ENCODE measurements at places on chromosomes 12 and 14. TPM values are rescaled to one million over a fixed set of nuclear protein-coding genes. Genes with fewer than 3 reads are reported as not detected.
A peak's percentile ranks its signal among the peaks of the same experiment; 100 is the strongest.

GRCh38 chr14:24972844-24973243, 77.1 kb downstream of the STXBP6 start:
- no peak for DNase-seq

DNA sequence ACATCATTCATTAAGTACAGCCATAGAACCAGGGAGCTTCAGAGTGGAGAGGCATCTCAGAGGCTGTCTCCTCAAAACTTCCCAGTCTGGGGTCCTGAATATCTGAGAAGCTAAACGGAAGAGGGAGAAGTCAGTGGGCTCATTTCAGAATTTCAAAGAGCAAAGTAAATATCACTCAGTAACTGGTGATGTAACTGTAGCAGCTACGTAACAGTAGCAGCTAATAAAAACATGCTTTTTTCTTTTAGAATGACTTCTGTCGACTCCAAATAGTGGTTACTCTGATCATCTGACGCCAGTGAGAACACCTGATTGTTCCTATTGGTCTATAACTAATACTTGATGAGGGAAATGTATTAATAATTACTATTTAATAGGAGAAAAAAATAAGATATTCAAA, 383.3 kb downstream of the DPF3 start:
- DNase-seq, result no peak

DNA sequence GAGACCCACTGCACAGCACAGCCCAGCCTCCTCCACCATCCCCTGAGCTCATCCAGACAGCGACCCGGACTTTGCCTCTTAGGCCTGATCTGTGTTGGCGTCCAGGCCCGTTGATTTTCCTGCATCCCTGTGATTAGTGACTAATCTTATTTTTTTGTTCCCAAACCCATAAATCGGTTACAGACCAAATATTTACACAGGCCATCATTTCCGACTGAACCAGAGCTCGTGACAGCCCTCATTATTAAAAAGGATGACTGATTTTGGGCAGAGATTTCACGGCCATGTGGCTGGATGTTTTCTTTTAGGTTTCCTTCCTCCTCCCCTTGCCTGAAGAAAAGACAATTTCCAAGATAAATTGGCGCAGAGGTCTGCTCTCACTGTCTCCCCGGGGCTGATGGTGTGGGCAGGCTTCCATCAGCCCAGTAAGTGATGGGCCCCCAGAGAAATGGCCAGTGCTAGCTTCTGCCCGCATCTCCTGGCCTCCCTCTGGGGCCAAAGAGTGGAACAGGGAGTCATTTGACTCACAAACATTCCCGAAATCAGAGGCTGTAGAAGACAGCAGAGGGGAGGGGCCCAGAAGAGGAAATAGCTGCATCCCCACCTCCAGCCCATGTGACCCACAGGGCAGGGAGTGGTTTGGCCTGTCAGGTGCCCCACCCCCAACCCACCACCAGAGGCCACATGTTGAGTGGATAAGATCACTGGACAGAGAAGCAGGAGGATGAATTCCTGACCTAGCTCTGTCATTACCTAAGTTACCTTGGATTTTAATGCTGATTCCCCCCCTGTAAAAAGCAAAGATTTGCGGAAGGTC, 283.5 kb downstream of the KSR2 start:
- peak; percentile 92 for DNase-seq

- DNase-seq, result no peak
Observed at GRCh38 chr12:80415466-80415865, 28.6 kb upstream of the PTPRQ start.

DNA sequence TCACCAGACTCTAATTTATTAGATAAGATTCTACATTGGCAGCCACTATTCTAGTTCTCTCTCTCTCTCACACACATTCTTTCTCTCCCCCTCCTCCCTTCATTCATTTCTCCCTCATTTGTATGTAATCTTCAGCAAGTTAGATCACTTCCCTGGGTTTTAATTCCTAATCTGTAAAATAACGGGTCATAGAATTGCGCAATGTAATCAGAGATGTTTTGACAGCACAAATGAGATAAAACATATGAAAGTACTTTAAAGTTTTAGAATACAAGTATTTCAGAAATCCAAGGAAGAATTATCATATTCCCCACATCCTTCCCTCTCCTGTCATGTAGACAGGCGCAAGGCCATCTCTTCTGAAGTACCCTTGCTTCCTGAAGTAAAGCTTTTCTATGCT, 21.7 kb downstream of the STYK1 start:
- no peak for DNase-seq

GRCh38 chr12:57744194-57744776, 554 bp upstream of the TSPAN31 start:
- DNase-seq, result no peak

DNA sequence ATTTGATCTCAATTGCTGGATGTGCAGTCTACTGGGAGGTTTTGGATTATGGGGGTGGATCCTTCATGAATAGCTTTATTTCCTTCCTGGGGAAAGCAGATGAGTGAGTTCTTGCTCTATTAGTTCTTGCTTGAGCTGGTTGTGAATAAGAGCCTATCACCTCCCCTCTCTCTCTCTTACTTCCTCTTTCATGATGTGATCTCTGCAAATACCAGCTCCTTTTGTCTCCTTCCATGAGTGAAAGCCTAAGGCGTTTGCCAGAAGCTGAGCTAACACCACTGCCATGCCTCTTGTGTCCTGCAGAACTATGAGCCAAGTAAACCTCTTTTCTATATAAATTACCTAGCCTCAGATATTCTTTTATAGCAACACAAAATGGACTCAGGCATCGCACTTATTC, 302.7 kb downstream of the CCER1 start:
- DNase-seq, result no peak

DNA sequence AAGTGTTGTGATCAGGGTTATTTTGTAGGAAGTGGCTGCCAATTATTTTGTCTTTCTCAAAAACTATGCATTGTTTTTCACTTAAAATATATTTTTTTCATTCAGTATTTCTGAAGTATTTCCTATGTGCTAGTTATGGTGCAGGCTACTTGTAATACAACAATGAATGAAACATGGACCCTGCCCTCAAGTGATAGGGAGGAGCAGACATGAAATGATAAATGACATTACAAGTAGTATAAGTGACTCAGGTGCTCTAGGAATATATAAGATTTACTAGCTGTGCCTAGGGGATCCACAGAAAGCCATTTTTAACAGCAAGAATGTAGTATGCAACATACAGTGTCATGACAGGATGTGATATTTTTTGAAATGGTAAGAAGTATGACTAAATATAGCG, 65.3 kb downstream of the TTLL5 start:
- DNase-seq, result no peak

DNA sequence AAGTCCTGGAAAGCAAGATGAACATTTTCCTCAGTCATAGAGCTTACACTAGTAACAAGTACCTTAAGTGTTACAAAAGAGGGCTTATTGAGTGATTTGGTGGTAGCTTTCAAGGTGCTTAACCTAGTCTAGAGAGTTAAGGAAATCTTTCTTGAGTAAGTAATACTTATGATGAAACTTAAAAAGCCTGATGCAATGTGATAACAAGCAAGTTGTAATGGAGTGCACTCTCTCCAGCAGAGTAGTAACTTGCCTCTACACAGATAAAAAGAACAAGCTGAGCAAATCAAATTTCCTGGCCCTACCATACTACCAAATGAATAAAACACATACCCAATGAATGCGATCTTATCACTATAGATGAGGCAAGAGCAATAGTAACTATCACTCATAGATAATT, 639.9 kb upstream of the FBXO33 start:
- no peak for DNase-seq

DNA sequence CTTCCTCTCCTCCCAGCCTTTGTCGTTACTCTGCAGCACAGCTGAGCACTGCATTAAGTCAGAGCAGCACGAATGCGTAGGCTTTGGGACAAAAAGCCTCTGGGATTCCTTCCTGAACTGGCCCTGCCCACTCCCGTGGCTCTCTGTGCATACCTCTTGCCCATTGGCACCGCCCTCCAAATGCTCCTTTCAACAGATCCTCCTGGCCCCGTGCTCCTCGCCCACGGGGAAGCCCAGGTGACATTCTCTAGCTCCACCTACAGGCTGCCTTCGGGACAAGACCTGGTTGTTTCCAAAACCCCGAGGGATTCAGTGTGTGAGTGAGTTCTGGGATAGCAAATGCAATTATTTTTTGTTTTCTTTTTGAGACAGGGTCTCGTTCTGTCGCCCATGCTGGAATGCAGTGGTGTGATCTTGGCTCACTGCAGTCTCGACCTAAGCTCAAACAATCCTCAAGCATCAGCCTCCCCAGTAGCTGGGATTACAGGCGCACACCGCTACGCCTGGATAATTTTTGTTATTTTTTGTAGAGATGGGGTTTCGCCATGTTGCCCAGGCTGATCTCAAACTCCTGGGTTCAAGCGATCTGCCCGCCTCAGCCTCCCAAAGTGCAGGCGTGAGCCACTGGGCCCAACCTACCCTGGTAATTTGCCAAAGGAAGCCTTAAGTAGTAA, 17.9 kb upstream of the TDRD9 start:
- DNase-seq, result peak; percentile 93

- DNase-seq, result peak; percentile 44
Observed at GRCh38 chr12:6963791-6964413, 6.6 kb downstream of the PHB2 start.

DNA sequence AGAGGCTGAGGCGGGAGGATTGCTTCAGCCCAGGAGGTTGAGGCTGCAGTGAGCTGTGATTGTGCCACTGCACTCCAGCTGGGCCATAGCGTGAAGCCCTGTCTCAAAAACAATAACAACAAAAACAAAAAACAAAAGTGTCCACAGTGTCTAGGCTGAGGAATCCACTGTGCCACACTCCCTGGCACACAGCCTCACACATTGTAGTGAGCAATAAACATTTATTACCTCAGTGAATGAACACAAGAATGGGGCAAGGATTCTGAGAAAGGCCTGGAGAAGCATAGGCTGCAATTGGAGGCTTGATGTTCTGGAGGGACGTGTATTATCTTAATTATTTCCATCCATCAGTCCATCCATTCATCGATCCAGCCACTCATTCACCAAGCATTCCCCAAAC, 17.1 kb upstream of the P2RX7 start:
- DNase-seq, result no peak

DNA sequence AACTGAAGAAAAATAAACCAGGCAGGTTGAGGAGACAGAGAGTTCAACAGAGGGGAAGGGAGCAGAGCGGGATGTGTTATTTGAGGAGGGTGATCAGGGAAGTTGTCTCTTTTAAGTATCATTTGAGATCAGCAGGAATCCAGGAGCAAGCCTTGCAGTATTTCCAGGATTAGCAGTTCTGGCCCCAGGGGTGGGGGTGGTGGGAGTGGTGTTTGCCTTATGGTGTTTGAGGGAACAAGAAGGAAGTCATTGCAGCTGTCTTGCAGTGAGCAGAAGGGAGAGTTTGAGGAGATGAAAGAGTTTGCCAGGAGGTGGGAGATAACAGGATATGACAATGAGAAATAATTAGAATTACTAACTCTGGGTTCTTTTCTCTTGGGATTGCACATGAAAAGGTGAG, 418.6 kb downstream of the NELL2 start:
- no peak for DNase-seq

DNA sequence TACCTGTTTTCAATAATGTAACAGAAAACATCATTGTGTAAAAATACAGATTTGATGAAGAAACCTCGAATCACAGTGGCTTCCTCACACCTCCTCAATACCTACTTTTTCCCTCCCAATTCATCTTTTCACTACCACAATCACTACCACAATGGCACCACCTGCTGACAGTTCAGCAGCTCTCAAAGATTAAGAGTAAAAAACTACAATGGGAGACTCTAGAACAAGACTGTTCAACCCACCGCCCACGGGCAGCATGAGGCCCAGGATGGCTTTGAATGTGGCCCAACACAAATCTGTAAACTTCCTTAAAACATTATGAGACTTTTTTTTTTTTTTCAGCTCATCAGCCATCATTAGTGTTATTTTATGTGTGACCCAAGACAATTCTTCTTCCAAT, 15.2 kb downstream of the MED6 start:
- DNase-seq, result peak; percentile 25

DNA sequence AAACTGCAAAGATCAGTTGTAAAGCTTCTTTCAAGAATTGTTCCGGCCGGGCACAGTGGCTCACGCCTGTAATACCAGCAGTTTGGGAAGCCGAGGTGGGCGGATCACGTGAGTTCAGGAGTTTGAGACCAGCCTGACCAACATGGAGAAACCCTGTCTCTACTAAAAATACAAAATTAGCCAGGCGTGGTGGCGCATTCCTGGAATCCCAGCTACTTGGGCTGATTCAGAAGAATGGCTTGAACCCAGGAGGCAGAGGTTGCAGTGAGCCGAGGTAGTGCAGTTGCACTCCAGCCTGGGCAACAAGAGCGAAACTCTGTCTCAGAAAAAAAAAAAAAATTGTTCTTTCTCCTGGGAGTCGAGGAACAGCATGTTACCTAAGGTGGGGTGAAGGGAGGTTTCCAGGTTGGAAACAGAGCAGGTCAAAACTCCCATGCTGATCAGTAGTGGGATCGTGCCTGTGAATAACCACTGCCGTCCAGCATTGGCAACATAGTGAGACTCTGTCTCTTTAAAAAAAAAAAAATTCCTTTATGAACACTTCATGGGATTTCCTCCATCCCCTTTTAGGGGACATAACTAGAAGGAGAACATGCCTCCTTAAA, 13.9 kb downstream of the FBXO34 start:
- no peak for DNase-seq

DNA sequence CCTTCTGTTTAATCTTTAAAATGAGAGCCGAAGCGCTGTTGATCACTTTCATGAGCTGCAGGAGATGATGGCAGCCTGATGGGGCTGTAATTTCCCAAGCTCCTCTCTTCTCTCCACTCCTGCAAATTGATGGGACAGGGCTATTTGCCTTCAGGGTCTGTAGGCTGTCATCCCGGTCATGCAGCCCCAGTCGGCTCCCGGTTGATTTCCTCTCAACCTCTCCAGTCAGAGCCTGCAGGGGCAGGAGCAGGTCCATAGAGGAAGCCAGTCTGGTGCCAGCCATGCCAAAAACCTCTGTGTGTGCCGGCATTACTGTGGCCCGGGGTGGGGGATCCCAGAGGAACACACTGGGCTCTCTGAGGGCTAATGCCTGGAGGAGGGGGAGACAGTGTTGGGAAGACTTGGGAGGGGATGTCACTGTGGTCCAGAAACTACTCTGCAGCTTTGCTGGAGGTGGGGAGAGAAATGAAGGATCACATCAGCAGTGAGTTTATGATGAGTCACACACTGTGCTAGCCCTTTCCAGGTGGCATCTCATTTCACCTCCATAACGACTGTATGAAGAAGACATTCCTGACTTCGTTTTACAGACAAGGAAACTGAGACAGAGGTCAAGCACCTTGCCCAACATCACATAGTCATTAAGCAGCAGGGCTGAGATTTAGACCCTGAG, 46.5 kb upstream of the PRIMA1 start:
- no peak for DNase-seq

Gene LALBA
- not detected for total RNA-seq

Gene AICDA
- not detected for total RNA-seq

Gene NRDE2
- 8.2 TPM for total RNA-seq

Gene RPGRIP1
- total RNA-seq, result 0.11 TPM

Gene RFX4
- 0.83 TPM for total RNA-seq

Gene KCNA5
- 1.7 TPM for total RNA-seq

Gene C1RL
- 16.3 TPM for total RNA-seq

Gene TAS2R19
- total RNA-seq, result 0.62 TPM

Gene CACNA2D4
- 0.22 TPM for total RNA-seq

Gene MYF5
- not detected for total RNA-seq

Gene WIF1
- total RNA-seq, result 0.07 TPM

Gene ARMH4
- total RNA-seq, result 2.4 TPM

Gene POTEG
- not detected for total RNA-seq

Gene PLEKHD1
- 0.10 TPM for total RNA-seq

Gene TOGARAM1
- 7.4 TPM for total RNA-seq

Gene ANKRD33
- total RNA-seq, result 1.6 TPM

Data from H7 (cell line).